Activated naive CD4-positive, alpha-beta T cell treated with anti-CD3 and anti-CD28 coated beads, Interleukin-2, amount 50 U/mL, for 72 hours (primary cell): ENCODE measurements at places on chromosomes 6 and 20. TPM values are rescaled to one million over a fixed set of nuclear protein-coding genes. Genes with fewer than 3 reads are reported as not detected.

DNA sequence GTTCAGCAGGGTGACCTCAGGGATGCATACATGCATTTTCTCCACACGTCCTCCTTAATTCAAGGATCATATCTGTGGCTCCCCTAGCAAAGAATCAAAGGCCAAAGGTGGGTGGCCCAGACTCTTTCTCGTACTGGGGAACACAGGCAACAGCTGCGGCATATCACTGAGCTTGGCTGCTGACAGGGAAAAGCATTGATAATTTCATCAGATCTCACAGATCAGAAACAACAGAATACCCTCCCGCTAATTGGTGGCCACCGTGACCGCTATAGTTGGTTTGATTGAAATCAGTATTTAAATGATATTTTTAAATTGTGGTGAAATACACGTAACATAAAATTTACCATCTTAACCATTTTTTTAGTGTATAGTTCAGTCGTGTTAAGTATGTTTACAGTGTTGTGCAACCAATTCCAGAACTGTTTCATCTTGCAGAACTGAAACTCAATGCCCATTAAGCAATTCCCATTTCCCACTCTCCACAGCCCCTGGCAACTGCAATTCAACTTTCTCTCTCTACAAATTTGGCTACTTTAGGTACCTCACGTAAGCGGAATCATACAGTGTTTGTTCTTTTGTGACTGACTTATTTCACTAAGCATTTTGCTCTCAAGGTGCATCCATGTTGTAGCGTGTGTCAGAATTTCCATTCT, 74.7 kb upstream of the TMEM170B start:
- no peak for DNase-seq

DNA sequence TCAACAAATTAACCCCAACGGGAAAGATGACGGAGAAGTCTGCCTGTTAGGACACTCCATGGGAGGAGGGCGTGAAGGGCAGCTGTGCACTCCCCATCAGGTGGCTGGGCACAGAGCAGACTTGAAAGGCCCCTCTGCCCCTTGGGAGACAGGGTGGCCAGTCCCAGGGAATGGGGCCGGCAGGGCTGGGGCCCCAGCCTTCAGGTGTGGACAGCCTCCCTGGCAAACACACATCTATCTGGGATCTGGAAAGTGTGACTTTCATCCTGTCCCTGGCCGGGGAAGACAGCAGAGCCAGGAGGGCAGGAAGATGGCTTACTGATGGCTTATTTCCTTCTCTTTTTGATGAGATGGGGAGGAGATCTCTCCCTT, 4.5 kb upstream of the FRMD1 start:
- DNase-seq = no peak

DNA sequence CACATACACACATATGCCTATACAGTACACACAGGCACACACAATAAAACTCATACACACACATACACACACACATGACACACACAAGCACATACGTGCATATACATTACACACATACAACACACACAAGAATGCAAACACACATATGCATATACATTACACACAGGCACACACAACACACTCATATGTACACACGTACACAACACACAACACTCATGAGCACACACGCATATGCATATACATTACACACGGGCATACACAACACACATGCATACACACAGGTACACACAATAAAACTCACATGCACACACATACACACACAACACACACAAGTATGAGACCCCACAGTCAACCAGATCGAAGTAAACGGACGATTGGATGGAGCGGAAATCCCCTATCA, 238.2 kb downstream of the ERMARD start:
- DNase-seq = no peak

SLC17A3 gene
- total RNA-seq = 1.6 TPM

DNA sequence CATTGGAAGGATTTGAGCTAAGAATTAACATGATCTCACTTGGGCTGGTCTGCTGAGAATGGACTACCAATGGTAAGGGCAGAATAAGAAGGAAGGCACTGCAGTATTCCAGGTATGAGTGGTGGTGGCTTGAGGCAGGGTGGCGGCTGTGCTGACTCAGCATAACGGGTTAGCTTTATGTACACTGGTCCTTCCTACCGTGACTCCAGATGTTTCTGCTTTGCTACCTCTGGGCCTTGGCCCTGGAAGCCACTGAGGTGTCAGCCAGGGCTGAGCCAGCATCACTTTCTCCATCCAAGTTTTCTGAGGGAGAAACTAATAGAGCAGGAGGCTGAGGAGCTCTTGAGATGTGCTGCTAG, 12.9 kb upstream of the BTN3A3 start:
- DNase-seq = no peak

NEU1 gene
- 48.8 TPM for total RNA-seq

DNA sequence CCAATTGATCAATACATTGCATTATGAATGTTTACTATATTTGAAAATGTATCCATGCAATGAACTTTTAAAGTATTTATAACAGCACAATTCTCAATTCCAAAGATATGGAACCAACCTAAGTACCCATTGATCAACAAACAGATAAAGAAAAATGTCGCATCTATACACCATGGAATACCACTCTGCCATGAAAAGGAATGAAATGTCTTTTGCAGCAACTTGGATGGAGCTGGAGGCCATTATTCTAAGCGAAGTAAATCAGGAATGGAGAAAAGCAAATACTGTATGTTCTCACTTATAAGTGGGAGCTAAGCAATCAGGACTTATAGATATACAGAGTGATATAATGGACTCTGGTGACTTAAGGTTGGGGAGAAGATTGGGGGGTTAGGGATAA, 22.9 kb downstream of the SRPK1 start:
- no peak for DNase-seq

GHRH gene
- total RNA-seq = not detected

- DNase-seq = peak; percentile 8
These were observed 40.3 kb upstream of the AHI1 start for GRCh38 chr6:135537741-135538301.

GRCh38 chr6:44458551-44458950, 71.0 kb downstream of the CDC5L start:
- DNase-seq = no peak

GRCh38 chr6:113829696-113830045, 27.5 kb upstream of the MARCKS start:
- no peak for DNase-seq

- DNase-seq = no peak
These were observed 17.1 kb upstream of the NCOA7 start for GRCh38 chr6:125773387-125774341.

APOBEC2 gene
- total RNA-seq = not detected

GRCh38 chr6:25411316-25411950, 132.3 kb downstream of the CARMIL1 start:
- no peak for DNase-seq

DNA sequence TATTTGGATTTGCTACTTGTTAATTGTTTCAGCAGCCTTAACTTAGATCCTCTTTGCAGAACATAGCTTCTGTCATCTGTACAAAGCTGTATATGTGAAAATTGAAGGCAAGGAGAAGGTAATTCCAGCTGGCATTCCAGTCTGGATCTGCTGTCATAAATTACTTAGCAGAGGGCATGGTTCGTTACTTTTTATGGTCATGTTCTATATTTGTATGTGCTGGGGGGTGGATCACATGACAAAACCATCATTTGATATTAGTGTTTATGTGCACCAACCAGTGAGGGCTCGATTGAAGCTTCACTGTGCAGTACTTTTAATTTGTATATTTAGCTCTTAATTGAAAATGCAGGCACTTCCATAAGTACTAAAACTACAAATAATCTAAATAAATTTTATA, 80.2 kb downstream of the CAP2 start:
- DNase-seq = no peak

- no peak for DNase-seq
These were observed 53.7 kb upstream of the SLCO4A1 start for GRCh38 chr20:62588458-62589149.

MYH7B gene
- 0.70 TPM for total RNA-seq

DNA sequence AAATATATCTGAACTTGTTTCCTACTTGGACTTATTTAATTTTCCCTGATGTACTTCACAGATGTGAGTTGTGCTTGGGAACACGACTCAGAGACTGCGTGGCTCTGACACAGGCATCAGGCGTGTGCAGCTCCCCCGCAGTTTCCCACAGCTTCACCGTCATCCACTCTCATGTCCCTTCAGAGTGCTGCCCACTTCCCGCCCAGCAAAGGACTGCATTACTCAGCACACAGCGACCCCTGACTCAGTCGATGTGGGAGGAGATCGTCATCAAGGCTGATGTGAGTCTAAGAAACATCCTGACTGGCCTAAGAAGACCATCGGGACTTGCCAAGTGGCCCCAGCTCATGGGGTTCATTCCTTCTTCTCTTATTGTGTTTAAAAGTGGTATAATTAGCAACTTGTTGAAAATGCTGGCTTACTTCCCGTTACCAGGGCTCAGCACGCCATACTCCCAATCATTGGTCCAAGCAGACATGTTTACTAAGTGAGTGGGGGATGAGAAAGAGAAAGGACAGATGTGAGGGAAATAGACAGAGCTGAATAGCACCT, 539.4 kb upstream of the JARID2 start:
- peak; percentile 82 for DNase-seq
